Ovary (tissue), 10 donors: ENCODE measurements at places on chromosomes 13 and 19. TPM values are rescaled to one million over a fixed set of nuclear protein-coding genes. Genes with fewer than 3 reads are reported as not detected.
A peak's percentile ranks its signal among the peaks of the same experiment; 100 is the strongest.

MADCAM1 gene
- total RNA-seq = 0.90 TPM

GGN gene
- total RNA-seq = not detected

FLT3LG gene
- total RNA-seq = 5.1 TPM

DNA sequence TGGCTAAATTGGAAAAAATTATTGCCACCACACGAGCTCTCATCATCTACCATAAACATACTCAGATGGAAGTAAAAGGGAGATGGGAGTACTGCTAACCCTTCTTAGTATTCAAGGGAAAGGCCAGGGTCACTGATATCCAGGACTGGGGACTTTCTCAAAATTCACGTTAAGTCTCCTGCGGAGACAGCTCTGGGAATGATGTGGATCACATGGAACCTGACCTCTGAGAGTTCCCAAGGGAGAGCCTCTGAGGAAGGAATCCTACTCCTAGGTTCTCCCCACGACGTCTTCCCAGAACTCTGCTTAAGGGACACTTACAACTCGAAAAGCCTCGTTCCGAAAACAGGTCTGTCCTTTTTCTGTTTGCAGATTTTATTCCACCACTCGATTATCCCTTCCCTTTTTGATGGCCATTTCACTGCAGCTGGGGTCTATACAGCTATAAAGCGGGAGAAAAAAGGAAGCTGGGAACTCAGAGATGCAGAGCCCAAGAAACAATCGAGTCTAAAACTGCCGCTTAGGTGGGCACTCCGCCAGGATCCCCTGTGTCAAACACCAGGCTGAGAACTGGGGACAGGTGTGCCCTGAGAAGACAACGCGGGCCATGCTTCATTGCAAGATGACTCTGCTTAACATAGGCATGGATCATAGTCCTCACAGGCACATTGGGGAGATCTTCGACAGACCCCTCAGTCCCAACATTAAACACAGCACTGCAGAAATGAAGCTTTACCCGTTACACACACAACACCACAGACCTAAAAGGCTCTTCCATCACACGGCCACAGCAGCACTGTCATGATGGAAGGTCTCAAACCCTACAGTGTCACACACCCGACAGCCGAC, 823 bp upstream of the ZNF567 start:
- H3K4me3 ChIP-seq = peak overlapping the region; percentile 79
- H3K27ac ChIP-seq = no peak overlapping the region
- H3K36me3 ChIP-seq = no peaks in the 10 kb centered on the region
- peaks cover 4% of the 10 kb centered on the region for H3K4me1 ChIP-seq
- DNase-seq = peak; percentile 46

DNA sequence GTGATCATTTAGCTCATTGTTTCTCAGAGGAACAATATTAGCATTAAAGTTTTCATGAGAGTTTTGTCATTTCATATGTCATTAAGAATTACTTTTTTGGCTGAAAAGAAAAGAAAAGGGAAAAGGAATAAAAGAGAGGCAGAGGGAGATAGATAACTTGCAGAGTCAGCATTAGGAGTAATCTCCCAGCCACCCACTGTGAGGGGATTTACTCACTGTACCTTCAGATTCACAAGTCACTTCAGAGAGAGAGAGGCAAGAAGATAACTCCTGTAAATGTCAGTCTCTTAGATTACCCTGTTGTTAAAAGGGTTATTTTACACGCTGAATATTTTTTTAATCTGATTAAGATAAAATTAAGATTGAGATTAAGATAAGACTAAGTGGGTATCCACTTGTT, 125.2 kb downstream of the POU4F1 start:
- H3K4me3 ChIP-seq = no peak overlapping the region
- no peaks in the 10 kb centered on the region for H3K36me3 ChIP-seq
- DNase-seq = no peak
- H3K27me3 ChIP-seq = no peaks in the 10 kb centered on the region

KCTD12 gene
- 73.9 TPM for total RNA-seq
